ENCODE measurements at places on chromosomes 7 and 10.

DNA sequence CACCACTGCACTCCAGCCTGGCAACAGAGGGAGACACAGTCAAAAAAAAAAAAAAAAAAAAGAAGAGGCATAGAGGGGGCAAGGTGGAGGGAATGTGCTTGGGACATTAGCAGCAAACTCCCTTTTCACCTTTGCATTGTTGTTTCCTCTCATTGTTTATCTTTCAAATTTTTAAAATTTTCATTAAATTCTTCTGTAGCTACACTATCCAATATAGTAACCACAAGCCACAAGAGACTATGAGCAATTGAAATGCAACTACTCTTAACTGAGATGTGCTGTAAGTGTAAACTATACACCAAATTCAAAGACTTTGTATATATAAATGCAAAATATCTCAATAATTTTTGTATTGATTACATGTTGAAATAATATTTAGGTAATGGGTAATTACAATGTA lies 43.4 kb downstream of the EBLN1 start:
- DNase-seq = no peak

GRCh38 chr10:101901340-101901739 lies 57.7 kb upstream of the KCNIP2 start:
- no peak for DNase-seq

DNA sequence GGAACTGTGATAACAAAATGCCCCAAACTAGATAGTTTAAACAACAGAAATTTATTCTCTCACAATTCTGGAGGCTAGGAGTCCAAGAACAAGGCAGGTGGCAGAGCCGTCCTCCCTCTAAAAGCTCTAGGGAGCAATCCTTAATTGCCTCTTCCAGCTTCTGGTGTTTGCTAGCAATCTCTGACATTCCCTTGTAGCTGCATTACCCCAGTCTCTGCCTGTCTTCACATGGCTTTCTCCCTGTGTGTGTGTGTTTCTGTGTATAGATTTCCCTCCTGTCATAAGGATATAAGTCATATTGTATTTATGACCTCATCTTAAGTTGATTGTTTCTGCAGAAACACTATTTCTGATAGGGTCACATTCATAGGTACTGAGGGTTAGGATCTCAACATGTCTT lies 177.5 kb downstream of the WNT2 start:
- no peak for DNase-seq

- no peak for DNase-seq
Measured at GRCh38 chr10:16193241-16193640, 243.6 kb upstream of the PTER start.

DNA sequence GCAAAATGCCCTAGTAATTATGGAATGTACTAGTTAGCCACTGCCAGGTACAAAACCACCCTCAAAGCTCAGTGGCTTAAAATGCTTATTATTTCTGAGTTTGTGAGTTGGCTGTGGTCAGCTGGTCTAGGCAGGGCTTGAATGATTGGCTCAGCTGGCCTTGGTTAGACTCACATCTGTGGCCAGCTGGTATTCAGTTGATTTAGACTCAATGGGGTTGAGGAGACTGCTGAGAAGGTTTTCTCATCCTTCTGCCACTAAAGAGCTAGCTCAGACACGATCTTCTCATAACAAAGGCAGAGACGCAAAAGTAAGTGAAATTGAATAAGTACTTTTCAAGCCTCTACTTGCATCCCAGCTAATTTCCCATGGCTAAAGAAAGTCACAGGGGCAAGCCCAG lies 57.1 kb upstream of the CYP2C18 start:
- no peak for DNase-seq

- DNase-seq = peak; percentile 52
Measured at GRCh38 chr10:8050556-8051108, 3.9 kb upstream of the GATA3 start.

- DNase-seq = no peak
Measured at GRCh38 chr10:113732966-113733365, 18.5 kb upstream of the PLEKHS1 start.

GRCh38 chr7:117072620-117073118 lies 119.4 kb downstream of the ST7 start:
- DNase-seq = no peak

DNA sequence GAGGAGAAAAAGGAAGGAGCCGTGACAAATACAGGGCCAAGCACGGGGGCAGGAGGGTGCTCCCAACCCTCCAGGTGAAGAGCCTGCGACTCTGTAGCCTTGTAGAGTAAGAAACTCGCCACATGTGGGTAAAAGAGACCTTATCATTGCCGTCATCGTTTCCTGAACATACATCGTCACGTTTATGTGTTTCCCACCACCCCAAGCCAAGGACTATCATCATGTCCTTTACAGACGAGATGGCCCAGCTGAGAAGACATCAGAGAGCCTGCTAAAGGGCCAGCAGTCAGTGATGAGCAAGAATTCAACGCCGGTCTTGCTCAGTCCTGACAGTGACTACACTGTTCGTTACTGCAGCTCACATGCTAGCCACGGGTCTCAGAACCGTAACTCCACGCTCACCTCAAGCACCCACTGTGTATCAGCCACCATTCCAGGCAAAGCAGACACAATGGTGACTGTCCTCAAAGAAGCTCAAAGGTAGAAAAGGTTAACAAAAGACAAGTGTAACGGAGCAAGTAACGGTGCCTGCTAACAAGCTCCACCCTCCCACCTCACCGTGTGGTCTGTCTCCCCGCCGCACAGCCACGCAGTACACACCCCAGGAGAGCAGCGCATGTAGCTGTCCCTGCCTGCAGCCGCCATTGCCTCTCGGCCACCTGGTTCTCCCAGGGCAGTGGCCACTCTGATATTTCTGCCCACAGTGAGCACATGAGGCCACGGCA lies 147.8 kb downstream of the MAD1L1 start:
- no peak for DNase-seq

GRCh38 chr10:30284865-30285594 lies 64.0 kb downstream of the MTPAP start:
- no peak for DNase-seq

- DNase-seq = no peak
Measured at GRCh38 chr10:111130471-111130870, 53.6 kb downstream of the ADRA2A start.

Data from T-helper 2 cell treated with Interferon-gamma antibody and Interleukin-4, amounts not matched to agents 5 μg/mL and 100 μg/mL, for 36 hours (primary cell).